T-cell (primary cell): ENCODE measurements at places on chromosomes 1 and 21. TPM values are rescaled to one million over a fixed set of nuclear protein-coding genes. Genes with fewer than 3 reads are reported as not detected.

DNA sequence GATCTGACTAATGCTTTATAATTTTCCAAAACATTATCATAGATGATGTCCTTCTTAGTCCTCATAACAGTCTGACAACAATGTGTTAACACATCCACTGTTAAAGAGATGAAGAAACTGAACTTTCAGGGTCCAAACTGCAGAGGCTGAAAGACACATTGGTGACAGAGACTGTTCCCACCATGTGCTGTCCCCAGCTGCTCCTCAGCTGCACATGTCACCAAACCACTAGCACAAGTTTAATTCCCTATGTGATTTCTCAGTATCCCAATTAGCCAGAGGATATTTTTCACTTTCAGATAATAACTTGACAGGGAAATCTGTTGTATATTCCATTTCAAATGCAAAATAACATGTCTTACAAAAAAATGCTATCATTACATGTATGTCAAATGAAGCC, 24.6 kb downstream of the LAMC2 start:
- DNase-seq: no peak

DNA sequence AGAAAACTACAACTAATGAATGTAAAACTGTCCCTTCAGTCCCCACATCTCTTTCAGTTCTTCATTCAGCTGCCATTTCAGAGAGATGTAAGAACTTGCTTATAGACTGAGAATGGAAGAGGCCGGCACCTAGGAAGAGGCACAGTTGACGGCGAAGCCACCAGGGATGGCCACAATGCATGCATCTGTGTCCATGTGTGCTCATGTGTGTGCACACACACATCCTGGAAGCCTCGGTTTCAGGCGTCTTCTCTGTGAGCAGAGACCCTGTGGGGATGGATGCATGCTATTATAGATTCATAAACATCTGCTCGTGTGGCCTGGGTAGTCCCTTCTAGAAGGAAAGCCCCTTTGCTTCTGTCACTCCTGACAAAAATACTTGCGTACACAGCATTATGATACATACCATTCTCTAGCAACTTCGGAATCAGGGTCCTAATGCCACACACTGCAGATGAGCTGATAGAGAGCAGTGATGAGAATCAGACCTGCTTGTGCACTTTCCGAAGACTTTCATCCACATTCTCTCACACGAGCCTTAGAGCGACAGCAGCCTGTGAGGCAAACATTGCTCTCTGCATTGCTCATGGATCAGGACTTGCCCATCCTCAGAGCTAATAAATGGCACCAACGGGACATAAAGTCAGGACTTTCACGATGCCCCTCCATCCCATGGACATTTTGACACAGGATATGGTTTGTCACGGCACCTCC, 12.4 kb upstream of the GPR61 start:
- no peak for DNase-seq

GRCh38 chr1:118842452-118843201, 145.5 kb downstream of the TBX15 start:
- no peak for DNase-seq

GRCh38 chr1:158371188-158371953, 17.7 kb downstream of the CD1E start:
- DNase-seq: no peak

The PMF1 gene
- 54.7 TPM for total RNA-seq

The GBP6 gene
- 0.22 TPM for total RNA-seq

The GNG12 gene
- total RNA-seq: not detected

The ETNK2 gene
- 11.1 TPM for total RNA-seq

The TINAGL1 gene
- 0.43 TPM for total RNA-seq

The OR2T33 gene
- total RNA-seq: not detected

The TPTE gene
- total RNA-seq: not detected

The PTCH2 gene
- total RNA-seq: 2.3 TPM
